ENCODE measurements at places on chromosomes 7 and 10.

DNA sequence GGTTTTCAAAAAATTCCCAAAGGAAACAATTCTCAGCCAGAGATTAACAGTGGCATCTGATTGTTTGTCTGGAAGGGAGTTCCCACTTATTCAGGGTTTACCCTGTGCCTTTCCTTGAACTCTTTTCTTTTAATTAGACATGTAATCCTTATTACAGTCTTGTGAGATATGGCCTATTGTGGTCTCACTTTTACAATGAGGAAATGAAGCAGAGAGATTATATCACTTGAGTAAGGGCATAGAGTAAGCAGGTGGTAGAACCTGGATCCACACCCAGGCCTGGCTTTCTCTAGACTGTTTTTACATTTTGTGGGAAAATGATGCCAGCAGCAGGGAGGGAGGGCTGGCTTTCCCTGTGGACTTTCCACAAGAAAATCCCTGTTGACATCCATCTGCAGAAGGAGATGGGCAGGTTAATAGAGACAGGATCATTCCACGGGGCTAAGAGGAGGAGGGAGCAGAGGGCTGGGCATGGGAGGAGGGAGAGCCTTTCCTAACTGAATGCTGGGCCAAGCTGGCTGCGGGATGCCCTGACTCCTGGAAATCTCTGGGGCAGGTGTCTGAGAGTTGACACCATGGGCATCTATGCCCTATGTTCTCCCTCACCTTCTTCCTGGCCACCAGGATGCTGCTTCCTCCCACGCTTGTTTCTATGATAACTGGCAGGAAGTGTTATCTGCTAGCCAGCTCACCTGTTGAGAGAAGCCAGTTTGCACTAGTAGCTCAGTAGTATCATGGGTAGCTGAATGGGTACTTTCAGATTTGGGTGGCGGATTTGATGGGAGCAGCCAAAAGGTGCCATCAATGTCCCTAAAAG, 28.7 kb upstream of the ARHGAP22 start:
- DNase-seq: no peak

DNA sequence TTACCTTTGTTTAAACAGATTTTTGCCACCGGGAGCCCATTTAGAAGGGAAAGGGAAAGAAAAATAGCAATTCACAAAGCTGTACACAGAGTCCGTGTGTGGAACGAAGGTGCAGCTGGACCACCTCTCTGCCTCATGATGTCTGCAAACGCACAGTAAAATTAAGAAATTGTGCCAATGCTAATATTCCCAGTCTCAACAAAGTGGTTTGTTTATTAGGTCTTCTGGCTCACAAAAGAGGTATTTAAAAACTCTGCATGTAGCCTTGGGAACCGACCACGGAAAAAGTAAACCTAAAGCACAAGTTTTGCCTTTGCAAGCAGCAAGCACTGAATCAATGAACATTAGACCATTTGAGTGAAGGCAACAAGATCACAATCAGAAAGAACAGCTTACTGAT, 57.7 kb downstream of the CREB3L2 start:
- DNase-seq: no peak

DNA sequence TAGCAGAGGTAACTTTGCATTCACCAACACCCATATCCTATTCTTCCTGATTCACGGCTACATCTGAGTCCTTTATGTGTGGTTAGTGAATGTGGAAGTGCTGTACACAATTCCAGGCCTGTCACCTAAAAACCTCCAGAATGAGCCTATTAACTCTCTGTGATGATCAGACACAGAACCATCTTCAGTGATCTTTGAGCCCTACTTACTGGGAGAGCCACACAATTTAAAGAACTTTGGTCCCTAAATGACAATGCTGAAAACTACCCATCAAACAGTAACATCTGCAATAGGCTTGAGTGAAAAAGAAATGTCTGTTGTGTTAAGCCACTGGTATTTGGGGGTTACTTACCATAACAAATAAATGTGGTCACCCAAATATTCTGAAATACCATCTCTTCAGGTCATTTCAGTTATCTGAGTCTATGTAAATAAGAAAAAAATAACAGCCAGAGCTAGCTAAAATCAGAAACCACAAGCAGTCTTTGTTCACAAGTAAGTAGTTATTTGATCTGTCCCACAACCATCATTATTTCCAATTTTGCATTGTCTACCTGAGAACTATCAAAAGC, 145.7 kb downstream of the HGF start:
- DNase-seq: no peak

GRCh38 chr10:4127518-4128315, 342.7 kb upstream of the KLF6 start:
- peak; percentile 77 for DNase-seq

All from Peyer's patch (tissue), 4 donors.